Osteocyte (in vitro differentiated cells): ENCODE measurements at places on chromosomes 7 and 10. TPM values are rescaled to one million over a fixed set of nuclear protein-coding genes. Genes with fewer than 3 reads are reported as not detected.

Gene NUTM2D
- 6.8 and 6.9 TPM in 2 replicates for total RNA-seq

Gene LRRD1
- total RNA-seq = 0.39 TPM in 1 of 2 replicates, not detected in the other

Gene GCK
- not detected in 2 replicates for total RNA-seq

Gene RBM48
- 14.0 and 15.5 TPM in 2 replicates for total RNA-seq

Gene TRIM50
- not detected in 2 replicates for total RNA-seq

Gene GNAT3
- not detected in 2 replicates for total RNA-seq

Gene ACHE
- 1.5 and 2.2 TPM in 2 replicates for total RNA-seq
